Panc1 (cell line): ENCODE measurements at places on chromosomes 1 and 21. TPM values are rescaled to one million over a fixed set of nuclear protein-coding genes. Genes with fewer than 3 reads are reported as not detected.

The C1QB gene
- 0.33 TPM for total RNA-seq

The RXFP4 gene
- 8.0 TPM for total RNA-seq

The MASP2 gene
- total RNA-seq = 0.41 TPM

The FCMR gene
- total RNA-seq = 0.41 TPM

The ATP1A4 gene
- not detected for total RNA-seq

The CD53 gene
- total RNA-seq = 0.49 TPM

The GPR52 gene
- 0.87 TPM for total RNA-seq

The KLF17 gene
- not detected for total RNA-seq

The GJA8 gene
- total RNA-seq = not detected

The BSND gene
- not detected for total RNA-seq

The RPE65 gene
- not detected for total RNA-seq

The PBX1 gene
- 2.0 TPM for total RNA-seq

The SHISA4 gene
- total RNA-seq = 38.2 TPM

The KPRP gene
- not detected for total RNA-seq

The TFF3 gene
- 8.9 TPM for total RNA-seq

The ACTN2 gene
- total RNA-seq = 0.49 TPM

The LRRN2 gene
- 2.0 TPM for total RNA-seq

The HEYL gene
- 2.3 TPM for total RNA-seq

The PRMT6 gene
- total RNA-seq = 11.5 TPM

The LAMC2 gene
- 8.3 TPM for total RNA-seq

The PADI2 gene
- total RNA-seq = 507 TPM

The NPR1 gene
- total RNA-seq = 0.36 TPM

The GOLT1A gene
- total RNA-seq = 0.49 TPM

The MR1 gene
- 3.9 TPM for total RNA-seq

The SDE2 gene
- 18.3 TPM for total RNA-seq

The BEST4 gene
- 0.15 TPM for total RNA-seq

The ZNF695 gene
- total RNA-seq = 14.7 TPM

The LRRIQ3 gene
- 0.85 TPM for total RNA-seq
